Activated CD4-positive, alpha-beta T cell treated with anti-CD3 and anti-CD28 coated beads, Interleukin-2, amount 10 ng/mL, durations not matched to agents 7 days and 5 days (primary cell): ENCODE measurements at places on chromosomes 6 and 20. TPM values are rescaled to one million over a fixed set of nuclear protein-coding genes. Genes with fewer than 3 reads are reported as not detected.

GRCh38 chr6:20712011-20712410, 177.8 kb downstream of the CDKAL1 start:
- no peak for DNase-seq

DNA sequence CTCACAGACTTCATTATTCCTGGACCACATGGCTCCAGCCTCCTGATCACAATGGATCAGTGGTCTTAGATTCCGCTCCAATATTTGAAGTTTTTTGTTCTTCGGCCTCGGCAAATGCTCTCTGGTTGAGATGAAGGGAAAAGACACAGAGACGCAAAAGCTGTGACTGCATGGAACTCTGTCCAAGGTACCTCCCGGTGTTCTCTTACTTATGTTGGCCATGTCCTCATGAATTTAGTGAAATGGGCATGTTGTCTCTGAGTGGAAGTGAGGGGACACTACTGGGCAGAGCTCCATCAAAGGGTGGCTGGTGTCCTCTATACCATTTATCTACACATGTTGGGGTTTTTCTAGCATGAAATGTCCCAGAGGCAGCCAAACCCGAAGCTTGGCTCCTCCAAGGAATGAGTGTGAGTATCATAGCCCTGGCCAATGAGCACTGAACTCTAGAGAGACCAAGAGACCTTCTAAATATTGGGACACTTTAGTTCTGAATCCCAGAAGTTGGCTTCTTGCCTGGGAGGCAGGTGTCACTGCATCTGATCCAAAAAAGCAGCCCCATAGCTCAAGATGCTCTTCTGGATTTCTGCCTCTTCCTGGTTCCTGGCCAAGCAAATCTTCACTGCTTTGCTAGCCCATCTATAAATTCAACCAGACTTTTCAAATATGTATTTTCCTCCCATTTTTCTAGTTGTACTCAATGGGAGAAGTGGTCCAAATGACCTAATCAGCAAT, 34.1 kb downstream of the HLA-G start:
- DNase-seq: no peak

BACH2 gene
- total RNA-seq: 61.6 TPM

C20orf141 gene
- not detected for total RNA-seq

DNA sequence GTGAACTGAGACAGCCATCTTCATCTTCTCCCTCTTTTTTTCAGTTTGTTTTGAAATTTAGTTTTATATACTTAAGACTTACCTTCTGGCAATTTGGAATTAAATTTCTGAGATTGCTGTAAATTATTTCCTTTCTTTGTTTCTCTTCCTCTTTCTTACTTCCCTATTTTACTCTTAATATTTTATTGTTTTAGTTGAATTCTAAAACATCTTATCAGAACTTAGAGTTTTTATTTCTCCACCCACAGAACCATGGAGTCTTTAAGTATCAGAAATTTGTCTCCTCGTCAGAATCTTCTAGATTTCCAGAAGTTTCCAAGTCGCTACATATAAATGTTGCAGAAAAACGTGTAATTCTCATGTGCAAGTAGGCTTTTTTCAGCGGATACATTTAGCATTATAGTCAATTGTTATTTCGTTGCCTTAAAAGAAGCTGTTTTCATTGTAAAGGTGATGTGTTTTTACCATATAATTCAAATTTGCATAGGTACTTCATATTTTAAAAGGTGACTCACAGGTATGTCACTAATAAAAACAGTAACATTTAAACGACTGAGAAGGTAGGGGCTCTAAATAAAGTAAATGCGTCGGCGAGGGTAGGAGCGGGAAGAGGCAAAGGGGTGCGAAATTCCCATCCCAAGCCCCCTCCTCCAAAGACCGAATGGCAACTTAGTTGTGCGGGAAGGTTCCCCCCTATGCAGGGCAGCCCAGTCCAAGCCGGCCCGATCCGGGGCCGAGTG, 866 bp upstream of the MYO6 start:
- no peak for DNase-seq
